Stimulated activated CD8-positive, alpha-beta memory T cell treated with anti-CD3 and anti-CD28 coated beads, Interleukin-15, amount 100 ng/mL, for 4 hours (primary cell): ENCODE measurements at places on chromosomes 3 and 15.

- DNase-seq = no peak
Measured at GRCh38 chr3:15810702-15811101, 12.9 kb upstream of the ANKRD28 start.

DNA sequence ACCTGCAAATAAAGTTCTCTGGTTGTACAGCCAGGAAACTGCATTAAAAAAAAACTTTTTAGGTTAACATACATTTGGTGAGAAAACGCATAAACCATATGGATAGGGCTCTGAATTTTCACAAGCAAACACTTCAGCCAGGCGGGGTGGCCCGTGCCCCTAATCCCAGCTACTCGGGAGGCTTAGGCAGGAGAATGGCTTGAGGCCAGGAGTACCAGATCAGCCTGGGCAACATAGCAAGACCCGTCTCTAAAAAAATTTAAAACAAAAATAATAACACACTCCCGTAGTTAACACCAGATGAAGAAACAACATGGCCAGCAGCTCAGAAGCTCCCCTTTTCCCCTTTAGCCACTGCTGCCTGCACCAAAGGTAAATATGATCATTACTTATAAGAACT lies 3.2 kb upstream of the RPL14 start:
- no peak for DNase-seq

- no peak for DNase-seq
Measured at GRCh38 chr15:48102167-48102566, 18.6 kb upstream of the SLC24A5 start.

- no peak for DNase-seq
Measured at GRCh38 chr3:73509816-73510215, 114.9 kb downstream of the PDZRN3 start.

- no peak for DNase-seq
Measured at GRCh38 chr15:38877471-38877870, 312.9 kb upstream of the RASGRP1 start.

GRCh38 chr3:154122912-154123559 lies 1.8 kb downstream of the ARHGEF26 start:
- DNase-seq = no peak

GRCh38 chr3:139585820-139586219 lies 46.3 kb upstream of the RBP1 start:
- DNase-seq = no peak

GRCh38 chr3:105423397-105423796 lies 56.7 kb downstream of the ALCAM start:
- no peak for DNase-seq

- no peak for DNase-seq
Measured at GRCh38 chr3:2656806-2657777, 453.1 kb downstream of the IL5RA start.

- DNase-seq = no peak
Measured at GRCh38 chr3:38521391-38521987, 25.3 kb downstream of the EXOG start.

GRCh38 chr15:42511007-42511391 lies 15.6 kb downstream of the SNAP23 start:
- no peak for DNase-seq

DNA sequence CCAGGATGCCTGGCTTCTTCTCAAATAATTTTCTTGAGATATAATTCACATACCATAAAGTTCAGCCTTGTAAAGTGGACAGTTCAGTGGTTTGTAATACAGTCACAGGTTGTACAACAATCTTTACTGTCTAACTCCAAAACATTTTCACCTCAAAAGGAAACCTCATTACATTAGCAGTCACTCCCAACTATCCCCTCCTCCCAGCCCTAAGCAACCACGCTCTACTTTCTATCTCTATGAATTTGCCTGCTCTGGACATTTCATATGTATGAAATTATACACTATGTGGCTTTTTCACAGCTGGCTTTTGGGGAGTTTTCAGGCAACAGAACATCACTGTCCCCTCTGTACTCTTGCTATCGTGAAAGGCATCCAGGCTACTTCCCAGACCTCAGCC lies 17.5 kb downstream of the TGM5 start:
- DNase-seq = no peak

- no peak for DNase-seq
Measured at GRCh38 chr3:24503616-24504113, 9.0 kb upstream of the THRB start.

DNA sequence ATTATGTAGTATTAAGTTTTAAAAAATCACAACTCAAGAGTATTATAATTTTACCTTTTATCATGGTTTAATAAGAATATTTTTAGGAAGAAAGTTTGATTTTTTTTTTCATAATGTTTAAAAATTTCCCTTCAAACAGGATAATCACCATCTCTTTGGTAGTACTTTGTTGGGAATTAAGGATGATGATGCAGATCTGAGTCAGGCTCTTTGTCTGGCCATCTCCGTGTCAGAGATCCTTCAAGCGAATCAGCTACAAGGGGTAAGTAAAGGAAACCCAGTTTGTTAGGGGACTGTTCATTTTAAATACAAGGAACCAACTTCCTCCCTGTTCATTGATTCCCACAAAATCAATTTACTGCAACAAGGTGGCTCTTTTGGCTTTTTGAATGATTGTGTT lies 36.8 kb upstream of the NIT2 start:
- no peak for DNase-seq

- no peak for DNase-seq
Measured at GRCh38 chr3:96071097-96071496, 743.3 kb upstream of the EPHA6 start.

DNA sequence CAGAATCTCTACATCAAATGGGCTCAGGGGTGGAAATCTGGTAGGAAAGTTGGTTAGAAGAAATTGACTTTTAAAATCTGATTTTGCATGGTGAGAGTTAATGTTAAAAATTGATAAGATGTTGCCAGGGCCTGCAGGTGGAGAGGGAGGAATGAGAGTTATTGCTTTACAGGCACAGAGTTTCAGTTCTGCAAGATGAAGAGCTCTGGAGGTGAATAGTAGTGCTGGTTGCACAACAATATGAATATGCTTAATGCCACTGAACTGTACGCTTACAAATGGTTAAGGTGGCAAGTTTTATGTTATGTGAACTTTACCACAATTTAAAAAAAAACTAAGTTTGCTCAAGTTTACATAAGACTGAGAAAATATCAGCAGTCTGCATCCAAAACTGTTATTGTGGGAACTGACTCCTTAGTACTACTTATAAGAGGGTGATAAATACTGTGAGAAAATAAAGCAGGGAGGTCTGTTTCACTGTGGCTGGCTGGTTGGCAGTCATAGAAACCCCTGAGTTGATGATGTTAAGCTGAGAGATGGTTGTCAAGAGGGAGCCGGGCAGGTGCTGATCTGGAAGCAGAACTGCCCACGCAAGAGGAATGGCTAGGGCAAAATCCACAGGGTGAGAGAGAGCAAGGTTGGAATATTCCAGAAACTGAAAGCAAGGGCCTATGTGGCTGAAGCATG lies 144.9 kb downstream of the EDEM1 start:
- DNase-seq = no peak

DNA sequence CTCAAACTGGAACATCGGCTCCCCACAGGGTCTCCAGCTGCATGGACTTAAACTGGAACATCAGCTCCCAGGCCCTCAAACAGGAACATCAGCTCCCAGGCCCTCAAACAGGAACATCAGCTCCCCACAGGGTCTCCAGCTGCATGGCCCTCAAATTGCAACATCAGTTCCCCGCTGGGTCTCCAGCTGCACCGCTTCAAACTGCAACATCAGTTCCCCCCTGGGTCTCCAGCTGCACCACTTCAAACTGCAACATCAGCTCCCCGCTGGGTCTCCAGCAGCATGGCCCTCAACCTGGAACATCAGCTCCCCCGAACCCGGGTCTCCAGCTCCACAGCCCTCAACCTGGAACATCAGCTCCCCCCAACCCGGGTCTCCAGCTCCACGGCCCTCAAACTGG lies 82.0 kb downstream of the TFRC start:
- DNase-seq = no peak

DNA sequence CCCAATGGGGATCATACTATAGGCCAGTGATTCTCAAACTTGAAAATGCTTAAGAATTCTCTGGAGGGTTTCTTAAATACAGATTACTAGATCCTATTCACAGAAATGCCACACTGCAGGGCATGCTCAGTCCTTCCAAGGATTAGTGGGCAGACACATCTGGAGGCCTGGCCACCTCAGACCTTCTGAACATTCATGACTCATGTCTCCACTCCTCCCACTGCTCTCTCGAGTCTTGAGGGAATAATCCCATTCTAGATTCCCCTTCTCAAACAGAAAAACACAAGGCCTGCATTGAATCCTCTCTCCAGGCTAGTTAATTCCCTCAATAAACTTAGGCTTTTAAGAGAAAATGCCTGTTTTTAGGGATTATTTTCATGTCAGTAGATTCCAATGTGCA lies 22.1 kb downstream of the ZNF621 start:
- no peak for DNase-seq

DNA sequence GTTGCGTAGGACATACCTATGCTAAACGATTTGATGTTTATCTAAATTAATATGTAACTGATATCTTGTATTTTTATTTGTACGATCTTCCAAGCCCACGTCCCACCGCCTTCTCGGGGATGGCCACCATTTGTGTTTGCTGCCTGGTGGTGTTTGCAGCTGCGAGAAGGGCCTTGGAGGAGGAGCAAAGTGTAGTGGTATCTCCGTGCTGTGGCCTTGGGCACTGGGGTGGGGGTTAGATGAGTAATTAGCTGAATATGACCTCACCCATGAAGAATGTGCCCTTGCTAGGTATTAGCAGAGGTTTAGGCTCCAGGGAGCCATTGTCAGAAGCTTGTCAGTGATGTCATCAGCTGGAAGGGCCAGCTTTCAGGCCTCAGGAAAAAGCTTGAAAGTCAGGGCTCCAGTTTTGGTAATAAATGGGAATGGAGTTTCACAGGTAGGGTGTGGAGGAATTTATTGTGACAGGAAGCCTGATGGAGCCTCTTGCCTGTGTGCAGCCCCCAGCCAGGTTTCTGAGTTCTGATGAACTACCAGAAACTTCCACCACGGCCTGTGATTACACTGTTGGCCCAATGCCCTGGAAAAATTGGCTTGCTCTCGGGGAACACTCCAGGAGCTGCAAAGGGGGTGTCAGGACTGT lies 41.0 kb downstream of the FLNB start:
- DNase-seq = no peak

DNA sequence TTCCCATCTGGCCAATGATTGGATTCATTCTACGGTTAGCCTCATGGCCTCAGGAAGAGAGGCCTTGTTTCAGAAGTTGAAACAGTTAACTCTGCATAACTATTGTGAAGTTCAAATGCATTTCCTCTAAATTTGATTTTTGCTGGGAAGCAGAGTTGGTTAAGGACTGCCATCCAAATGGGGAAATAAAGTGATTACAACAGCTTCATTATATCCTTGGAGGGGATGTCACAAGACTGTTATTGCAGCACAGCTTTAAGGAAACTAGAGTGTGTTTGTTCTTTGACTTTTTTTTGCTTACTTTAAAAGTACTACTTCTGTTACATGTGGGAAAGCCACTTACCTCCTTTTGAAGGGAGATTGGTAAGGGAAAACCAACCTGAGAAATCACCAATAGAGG lies 164.8 kb downstream of the AKAP13 start:
- no peak for DNase-seq

DNA sequence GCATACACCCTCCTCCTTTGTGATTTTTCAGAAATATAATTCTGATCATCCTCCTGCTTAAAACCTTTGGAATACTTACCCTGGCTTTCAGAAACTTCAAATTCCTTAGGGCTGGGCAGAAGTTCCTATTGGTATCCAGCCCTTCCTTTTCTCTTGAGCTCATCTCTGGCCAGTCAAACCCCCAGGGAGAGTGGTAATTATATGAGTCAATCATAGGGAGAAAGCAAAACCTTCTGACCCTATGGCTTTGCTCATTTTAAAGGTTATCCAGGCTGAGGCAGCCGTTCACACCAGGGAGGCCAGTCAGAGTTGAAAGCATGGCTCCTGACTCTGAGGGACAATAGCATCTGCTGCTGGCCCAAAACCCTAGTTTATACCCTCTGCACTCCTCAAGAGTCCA lies 23.9 kb upstream of the CTNNB1 start:
- no peak for DNase-seq

DNA sequence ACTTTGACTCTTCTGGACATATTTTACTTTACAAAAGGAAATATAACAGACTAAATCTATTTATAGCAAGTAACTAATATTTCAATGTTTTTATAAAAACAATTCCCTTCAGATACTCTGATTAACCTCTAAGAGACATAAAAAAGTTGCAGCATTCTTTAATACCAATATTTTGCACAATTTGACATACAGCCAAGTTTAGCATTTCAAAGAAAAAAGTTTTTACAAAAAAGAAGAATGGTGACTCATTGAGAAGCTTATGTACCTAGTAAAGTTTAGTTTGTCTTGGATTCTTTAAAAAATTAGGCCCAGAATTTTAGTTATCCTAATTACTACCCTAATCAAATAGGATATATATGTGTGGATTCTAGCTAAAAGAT lies 17.6 kb downstream of the DAZL start:
- DNase-seq = no peak

DNA sequence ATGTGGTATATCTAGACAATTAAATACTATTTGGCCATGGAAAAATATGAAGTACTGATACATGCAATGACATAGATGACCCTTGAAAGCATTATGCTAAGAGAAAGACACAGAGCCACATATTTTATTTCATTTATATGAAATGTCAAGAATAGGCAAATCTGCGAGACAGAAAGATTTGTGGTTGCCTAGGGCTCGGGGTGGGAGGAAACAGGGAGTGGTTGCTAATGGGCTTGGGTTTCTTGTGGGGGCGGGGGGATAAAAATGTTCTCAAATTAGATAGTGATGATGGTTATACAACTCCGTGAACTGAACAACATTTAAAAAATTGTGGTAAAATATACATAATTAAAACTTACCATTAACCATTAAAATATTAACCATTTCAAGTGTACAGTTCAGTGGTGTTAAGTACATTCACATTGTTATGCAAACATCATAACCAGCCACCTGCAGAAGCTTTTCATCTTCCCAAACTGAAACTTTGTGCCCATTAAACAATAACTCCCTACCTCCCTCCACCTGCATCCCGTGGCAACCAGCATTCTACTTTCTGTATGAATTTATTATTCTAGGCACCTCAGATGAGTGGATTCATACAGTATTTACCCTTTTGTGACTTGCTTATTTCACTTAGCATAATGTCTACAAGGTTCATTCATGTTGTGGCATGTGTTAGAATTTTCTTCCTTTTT lies 24.3 kb upstream of the ANP32A start:
- no peak for DNase-seq

DNA sequence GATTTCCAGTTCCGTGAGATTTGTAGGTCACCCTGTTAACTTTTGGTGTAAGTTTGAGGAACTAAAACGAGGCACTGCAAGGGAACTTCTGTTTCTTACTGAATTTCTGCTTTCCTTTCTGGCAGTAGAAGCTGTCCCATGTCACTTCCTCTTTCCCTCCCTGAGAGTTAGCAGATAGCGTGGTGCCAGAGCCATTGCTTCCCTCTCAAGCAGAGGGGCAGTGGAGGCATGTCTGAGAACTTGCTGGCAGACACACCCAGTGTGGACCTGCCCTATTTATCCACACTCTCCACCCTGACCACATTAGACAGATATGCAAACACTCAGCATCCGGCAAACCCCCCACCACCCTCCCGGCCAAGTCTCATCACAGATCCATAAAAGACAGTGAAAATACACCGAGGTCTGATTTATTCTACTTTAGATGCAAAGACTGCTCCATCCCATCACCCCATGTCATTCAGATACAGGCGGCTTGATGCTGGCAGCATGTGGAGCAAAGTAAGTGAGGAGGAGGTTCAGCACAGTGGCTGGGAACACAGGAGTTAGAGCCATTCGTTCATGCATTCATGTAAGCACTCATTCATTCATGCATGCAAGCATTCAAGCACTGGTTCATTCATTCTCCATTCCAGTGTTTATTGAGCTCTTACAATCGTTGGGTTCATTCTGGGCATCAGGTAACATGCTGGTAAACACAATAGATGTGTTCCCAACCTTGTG lies 324.7 kb downstream of the SHQ1 start:
- no peak for DNase-seq
